Skeletal muscle cell (primary cell): ENCODE measurements at places on chromosomes 5 and 9.

DNA sequence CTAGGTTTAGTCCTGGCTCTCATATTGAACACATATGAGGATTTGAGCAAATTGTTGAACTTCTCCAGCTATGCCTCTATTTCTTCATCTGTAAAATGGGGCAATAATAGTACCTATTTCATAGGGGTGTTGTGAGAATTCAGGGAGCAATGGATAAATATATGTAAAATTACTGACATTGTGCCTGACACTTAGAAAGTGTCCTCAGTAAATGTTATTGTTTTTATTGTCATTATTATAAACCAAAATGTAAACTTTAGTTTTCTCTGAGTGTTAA, 101.7 kb downstream of the ANGPTL2 start:
- no peak for DNase-seq

DNA sequence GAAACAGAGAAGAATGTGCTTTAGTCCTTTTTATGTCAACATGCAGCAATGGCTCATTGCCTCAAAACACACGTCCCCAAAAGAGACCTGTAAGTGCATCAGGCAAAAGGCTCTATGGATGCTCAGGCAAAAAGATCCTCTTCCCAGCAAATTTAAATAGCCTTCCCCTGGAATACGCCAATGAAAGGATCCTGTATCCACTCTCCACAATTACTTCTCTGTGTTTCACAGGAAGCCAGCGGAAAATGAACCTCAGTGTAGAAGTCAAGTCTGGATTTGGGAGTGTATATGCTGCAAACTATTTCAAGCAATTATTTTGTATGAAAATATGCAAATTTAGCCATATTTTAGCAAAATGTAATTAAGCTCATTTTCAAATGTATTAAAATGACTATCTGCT, 217.9 kb downstream of the EPB41L4A start:
- DNase-seq: no peak

DNA sequence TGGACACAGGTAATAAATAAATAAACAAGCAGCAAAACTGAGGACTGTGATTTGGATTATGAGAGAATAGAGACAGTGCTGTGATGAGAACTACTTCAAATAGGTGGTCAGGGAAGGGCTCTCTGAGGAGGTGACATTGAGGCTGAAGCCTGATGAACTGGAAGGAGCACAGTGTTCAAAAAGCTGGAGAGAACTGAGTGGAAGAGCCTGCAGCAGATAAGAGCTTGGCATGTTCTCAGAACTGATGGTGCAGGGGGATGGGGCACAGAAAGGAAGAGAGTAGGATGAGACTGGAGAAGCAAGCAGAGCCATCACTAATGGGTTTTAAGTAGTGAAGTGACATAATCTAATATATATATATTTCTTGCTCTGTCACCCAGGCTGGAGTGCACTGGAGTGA, 11.2 kb upstream of the TPM2 start:
- DNase-seq: no peak

DNA sequence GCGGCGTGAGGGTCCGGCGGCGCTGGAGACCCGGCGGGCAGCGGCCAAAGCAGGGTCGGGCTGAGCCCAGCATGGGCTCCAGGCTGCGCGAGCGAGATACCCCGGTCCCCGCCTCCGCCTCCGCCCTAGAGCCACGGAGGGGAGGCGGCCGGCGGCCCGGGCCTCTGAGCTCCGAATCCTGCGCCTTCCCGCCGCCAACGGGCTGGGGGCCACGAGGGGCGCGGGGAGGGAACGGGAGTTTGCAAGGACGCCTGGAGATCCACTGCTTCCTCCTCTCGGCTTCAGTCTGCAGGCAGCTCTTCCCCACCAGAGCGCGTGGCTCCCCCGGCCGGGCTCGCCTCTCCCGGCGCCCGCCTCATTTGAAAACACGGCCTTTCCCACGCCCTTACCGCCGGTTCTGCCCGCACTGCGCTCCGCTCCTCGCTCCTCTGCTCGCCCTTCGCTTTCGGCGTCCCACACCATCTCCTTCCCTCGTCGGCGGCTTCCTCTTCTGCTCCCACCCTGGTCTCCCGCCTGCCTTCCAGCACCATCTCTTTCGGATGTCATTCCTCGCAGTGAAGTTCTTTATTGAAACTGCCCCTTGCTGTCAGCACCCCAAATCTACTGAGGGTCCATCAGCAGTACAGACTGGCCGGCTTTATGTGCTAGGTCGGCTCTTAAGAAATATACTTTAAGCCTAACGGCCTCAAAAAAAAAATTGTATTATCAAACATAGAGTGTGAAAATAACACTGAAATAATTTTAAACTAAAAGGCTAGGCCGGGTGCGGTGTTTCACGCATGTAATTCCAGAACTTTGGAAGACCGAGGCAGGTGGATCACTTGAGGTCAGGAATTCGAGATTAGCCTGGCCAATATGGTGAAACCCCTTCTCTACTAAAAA, 105.0 kb upstream of the FAM120A start:
- no peak for DNase-seq

DNA sequence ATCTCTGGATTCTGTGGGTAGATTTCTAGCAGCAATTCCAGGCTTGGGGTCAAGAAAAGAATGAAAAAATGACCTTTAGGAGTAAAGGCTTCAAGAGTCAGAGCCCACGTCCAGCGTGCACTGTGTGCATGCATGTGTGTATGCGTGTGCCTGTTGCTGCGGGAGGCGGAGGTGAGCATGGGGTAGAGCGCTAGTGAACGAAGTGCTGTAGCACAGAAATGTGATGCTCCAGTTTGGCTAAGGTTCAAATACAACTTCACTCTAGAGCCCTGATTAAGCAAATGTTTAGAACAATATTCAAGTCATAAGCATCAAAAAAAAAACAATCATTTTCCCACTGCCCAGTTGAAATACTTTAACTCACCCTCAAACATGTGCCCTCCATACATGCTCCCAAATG, 403.9 kb downstream of the ZNF608 start:
- DNase-seq: no peak

GRCh38 chr5:68287976-68288706, 72.6 kb downstream of the PIK3R1 start:
- DNase-seq: no peak

DNA sequence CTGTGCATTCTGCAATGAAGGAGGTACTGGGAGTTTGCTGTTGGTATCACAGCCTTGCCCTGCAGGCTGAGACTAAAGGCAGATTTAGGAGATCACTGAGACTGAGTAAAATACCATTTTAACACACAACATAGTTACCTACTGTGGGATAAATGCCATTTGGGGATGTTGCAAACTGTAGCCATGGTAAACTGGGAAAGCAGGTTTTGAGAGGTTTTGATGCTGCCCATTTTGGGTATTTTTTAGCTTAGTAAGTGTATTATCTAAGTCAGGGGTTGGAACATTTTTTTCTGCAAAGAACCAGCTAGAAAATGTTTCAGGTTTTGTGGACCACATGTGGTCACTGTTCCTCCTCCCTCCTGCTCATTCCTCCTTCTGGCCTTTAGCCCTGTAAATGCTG, 108.9 kb downstream of the EHMT1 start:
- no peak for DNase-seq

DNA sequence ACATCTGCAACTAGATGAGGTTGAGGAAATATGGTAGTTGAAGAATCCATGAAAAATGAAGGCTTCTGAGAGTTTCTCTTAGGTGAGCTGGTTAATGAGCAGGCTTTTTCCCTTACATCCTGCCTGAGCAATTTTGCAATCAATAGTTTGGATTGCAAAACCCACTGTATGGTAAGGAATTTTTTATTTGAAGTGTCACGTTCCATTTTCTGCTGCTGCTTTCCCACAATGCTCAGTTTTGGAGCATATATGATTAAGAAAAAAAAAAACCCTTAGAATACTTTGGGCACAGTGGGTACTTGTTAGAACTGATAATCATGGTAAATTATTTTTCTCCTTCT, 144.2 kb downstream of the PCSK1 start:
- peak; percentile 55 for DNase-seq

- peak; percentile 5 for DNase-seq
Measured at GRCh38 chr5:147949711-147950573, 43.6 kb upstream of the C5orf46 start.

DNA sequence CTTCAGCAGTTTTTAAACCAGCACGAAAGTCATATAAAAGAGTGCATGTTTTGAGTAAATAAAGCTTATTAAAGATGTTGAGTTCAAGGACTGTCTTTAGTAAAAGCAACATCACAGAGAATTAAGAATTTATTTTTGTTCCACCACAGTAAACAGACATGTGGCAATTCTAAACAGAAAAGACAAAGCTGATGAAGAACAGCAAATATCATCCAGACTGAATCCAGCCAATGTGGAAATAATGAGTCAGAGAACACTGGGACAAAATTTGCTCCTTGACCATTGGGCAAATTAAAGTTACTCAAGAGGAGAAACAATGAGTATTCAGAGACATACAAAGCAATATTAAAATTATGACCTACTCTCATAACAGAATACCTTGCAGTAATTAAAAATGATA, 28.8 kb downstream of the OR2K2 start:
- DNase-seq: peak; percentile 52

GRCh38 chr5:88555674-88556073, 287.0 kb upstream of the TMEM161B start:
- no peak for DNase-seq

DNA sequence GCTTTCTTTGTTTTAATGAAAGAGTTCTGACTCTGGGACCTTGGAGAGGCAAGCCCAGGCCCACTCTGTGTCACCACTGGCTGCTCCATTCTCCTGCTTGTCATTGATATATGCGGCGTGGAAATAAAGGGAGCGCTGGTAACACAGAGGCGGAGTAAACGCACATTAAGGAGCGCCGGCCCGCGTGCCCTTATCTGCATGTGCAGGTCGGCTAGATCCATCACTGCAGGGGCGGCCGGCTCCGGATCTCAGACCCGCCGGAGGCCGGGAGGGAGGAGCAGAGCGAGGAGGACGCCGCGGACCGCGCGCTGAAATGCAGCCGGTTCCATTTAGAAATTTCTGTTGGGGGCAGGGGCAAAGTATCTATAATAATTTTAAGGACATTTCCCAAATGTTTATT, 70.8 kb downstream of the MRPL36 start:
- no peak for DNase-seq
